ENCODE measurements at places on chromosomes 11 and 22. TPM values are rescaled to one million over a fixed set of nuclear protein-coding genes. Genes with fewer than 3 reads are reported as not detected.

The TRMT112 gene
- 171 TPM for total RNA-seq

The MPEG1 gene
- 2.1 TPM for total RNA-seq

The MMP27 gene
- total RNA-seq = not detected

The KRTAP5-1 gene
- total RNA-seq = not detected

The APOA5 gene
- total RNA-seq = not detected

The OR8B3 gene
- not detected for total RNA-seq

The RAB38 gene
- total RNA-seq = 0.67 TPM

The ADAMTS15 gene
- total RNA-seq = not detected

The TSPAN18 gene
- total RNA-seq = 17.1 TPM

The RANBP1 gene
- total RNA-seq = 61.9 TPM

The PRODH gene
- 0.23 TPM for total RNA-seq

The CCDC73 gene
- not detected for total RNA-seq

The LYVE1 gene
- not detected for total RNA-seq

The KIRREL3 gene
- total RNA-seq = not detected

The CD6 gene
- 428 TPM for total RNA-seq

The UBQLN3 gene
- total RNA-seq = not detected

The MEI1 gene
- 79.6 TPM for total RNA-seq

The LMNTD2 gene
- total RNA-seq = 7.0 TPM

The TEF gene
- total RNA-seq = 6.5 TPM

The LRRC51 gene
- total RNA-seq = 4.2 TPM

The SMIM38 gene
- total RNA-seq = 0.50 TPM

The BUD13 gene
- 19.9 TPM for total RNA-seq

The RBMXL2 gene
- not detected for total RNA-seq

The MPZL3 gene
- 32.0 TPM for total RNA-seq

The KCNK7 gene
- 2.7 TPM for total RNA-seq

The LRRN4CL gene
- 0.11 TPM for total RNA-seq

The NEFH gene
- 0.47 TPM for total RNA-seq

The FGF19 gene
- not detected for total RNA-seq

The GGT5 gene
- not detected for total RNA-seq

The OR52A1 gene
- total RNA-seq = not detected

The SLC37A2 gene
- total RNA-seq = 4.8 TPM

The OR5A1 gene
- not detected for total RNA-seq

The MYBPC3 gene
- total RNA-seq = not detected

The DDX6 gene
- 304 TPM for total RNA-seq

The POU2AF3 gene
- total RNA-seq = not detected
